Left kidney (tissue), 8 donors: ENCODE measurements at places on chromosomes 4 and X. TPM values are rescaled to one million over a fixed set of nuclear protein-coding genes. Genes with fewer than 3 reads are reported as not detected.

Gene TEX13C
- not detected for polyA plus RNA-seq

- no peak for DNase-seq
These were observed 41.3 kb downstream of the ABLIM2 start for GRCh38 chr4:8117278-8117682.

- DNase-seq = no peak
These were observed 327.0 kb upstream of the CTSO start for GRCh38 chr4:156280686-156281085.

Gene GABRB1
- 0.55 TPM for polyA plus RNA-seq

DNA sequence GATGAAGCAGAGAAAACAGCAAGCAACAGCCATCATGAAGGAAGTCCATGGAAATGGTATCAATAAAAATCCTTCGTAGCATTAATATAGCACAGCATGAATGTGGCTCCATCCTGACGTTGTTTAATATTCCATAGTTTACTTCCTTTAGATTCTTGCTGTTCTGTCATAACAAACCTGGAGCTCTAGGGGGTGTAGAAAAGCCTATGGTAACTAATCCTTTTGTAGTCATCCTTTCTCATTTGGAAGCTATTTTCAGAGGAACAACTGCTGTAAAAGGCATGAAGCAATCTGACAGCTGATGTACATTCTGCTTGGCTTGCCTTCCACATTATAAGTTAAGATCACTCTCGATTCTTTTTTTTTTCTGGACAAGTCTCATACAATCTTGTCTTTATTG, 914 bp downstream of the MYOZ2 start:
- no peak for DNase-seq

Gene IL1RAPL2
- 1.1 TPM for polyA plus RNA-seq

DNA sequence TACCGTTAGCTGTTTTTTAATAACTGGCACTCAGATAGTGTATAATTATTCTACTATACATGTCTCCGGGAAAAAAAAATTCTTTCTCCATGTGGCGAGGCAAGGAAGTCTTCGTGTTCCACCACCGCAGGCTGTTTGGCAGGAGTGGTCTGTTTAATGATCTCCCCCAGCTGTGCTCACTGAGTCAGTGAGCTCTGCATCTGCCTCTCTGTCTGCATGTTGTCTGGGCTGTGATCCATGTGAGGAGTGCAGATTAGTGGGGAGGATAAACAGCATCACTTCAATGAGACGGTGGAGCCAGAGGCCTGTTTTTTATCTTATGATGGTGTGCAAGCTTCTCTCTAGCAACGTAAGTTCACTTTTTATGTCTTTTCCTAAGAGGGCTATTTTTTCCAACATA, 69.8 kb downstream of the RPS3A start:
- peak; percentile 37 for DNase-seq

- no peak for DNase-seq
These were observed 13.0 kb downstream of the TRAPPC2 start for GRCh38 chrX:13721371-13721770.

GRCh38 chr4:56463711-56464110, 3.7 kb upstream of the SRP72 start:
- no peak for DNase-seq

Gene AVPR2
- 2.0 TPM for polyA plus RNA-seq

- DNase-seq = peak; percentile 1
These were observed 25.4 kb upstream of the METAP1 start for GRCh38 chr4:98969878-98970785.

DNA sequence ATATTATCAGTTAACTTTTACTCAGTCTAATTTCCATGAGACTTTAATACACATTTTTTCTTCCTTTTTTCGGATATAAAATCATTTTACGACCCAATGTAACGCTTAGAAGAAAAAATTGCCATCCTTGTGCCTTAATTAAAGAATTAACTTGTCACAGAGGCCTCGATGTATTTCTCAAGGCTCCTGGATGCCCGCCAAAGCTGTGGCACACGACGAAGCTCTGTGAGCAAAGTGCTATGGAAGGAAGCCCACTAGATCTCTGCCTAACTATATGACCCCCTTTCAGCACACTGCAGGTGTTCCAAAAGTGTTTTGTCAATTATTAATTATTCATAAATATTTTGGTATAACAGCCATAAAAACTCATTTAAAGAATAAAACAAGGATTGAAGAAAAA, 54.4 kb downstream of the TAPT1 start:
- DNase-seq = no peak

Gene VCX3A
- polyA plus RNA-seq = not detected

- DNase-seq = no peak
These were observed 16.2 kb downstream of the RASSF6 start for GRCh38 chr4:73603854-73604584.

Gene DOK7
- 1.5 TPM for polyA plus RNA-seq

DNA sequence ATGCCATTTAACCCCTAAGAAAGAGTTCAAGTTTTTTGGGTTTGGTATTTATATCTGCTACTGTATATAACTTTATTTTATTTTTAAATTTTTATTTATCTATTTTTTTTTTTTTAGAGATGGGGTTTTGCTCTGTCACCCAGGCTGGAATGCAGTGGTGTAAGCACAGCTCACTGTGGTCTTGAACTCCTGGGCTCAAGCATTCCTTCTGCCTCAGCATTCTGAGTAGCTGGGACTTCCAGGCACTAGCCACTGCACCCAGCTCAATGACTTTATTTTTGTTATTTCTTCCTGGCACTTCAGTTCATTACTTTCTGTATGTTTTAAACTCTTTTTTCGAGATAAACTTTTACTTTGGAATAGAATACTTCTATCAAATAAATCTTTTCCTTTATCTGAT, 42.4 kb upstream of the PGAM4 start:
- no peak for DNase-seq

Gene CCKAR
- polyA plus RNA-seq = 0.10 TPM

Gene IL13RA1
- 58.9 TPM for polyA plus RNA-seq

Gene ARL9
- polyA plus RNA-seq = 0.45 TPM

Gene CCDC158
- 1.1 TPM for polyA plus RNA-seq

Gene TLR1
- polyA plus RNA-seq = 4.3 TPM

Gene FUNDC1
- polyA plus RNA-seq = 28.8 TPM

Gene TLR2
- polyA plus RNA-seq = 9.8 TPM

- DNase-seq = peak; percentile 29
These were observed 782 bp downstream of the ARHGAP24 start for GRCh38 chr4:85475631-85476233.

Gene RBPJ
- polyA plus RNA-seq = 89.3 TPM

DNA sequence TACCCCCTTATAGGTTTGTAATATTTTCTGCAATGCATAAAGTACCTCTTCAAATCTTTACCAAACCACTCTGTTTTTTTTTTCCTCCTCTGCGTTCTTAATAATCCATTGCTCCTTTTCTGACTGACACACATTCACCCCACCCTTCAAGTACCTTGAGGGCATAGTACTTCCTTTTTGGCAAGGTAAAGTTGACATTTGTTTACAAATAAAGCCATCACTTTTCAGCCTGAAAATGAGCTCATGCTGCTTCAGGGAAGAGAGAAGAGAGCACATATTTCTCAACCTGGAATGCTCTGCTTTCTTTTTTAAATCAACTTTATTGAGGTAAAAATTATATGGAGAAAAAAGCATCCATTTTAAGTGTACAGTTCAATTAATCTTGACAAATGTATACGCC, 113.9 kb downstream of the AGTR2 start:
- no peak for DNase-seq

DNA sequence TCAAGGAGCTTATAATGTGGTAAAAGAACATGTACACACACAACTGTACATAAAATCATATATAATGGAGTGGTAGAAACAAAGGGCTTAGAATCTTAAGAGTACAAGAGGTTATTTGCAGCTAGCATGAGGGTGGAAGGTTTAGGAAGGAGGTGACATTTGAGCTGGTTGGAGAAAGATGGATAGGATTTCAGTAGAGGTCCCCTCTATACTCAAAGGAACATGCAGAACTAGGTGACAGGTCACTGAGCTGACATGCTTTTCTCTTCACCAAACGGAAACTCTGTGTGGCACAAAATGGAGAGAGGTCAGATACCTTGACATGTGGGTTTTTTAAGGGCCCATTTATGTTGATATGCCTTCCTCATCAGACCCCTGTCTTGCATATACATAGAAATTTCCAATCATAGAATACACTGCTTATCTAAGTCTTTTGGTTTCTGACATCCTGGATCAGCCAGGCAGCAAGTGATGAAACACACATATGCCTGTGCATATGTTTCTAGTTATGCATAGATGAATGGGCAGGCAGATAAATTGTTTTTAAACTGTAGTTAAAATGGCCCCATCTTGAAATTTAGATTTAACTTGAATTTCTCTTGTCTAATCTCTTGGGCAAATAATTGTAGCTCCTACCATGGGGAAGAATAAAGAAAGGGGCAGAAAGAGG, 29.3 kb downstream of the CLCN5 start:
- no peak for DNase-seq

DNA sequence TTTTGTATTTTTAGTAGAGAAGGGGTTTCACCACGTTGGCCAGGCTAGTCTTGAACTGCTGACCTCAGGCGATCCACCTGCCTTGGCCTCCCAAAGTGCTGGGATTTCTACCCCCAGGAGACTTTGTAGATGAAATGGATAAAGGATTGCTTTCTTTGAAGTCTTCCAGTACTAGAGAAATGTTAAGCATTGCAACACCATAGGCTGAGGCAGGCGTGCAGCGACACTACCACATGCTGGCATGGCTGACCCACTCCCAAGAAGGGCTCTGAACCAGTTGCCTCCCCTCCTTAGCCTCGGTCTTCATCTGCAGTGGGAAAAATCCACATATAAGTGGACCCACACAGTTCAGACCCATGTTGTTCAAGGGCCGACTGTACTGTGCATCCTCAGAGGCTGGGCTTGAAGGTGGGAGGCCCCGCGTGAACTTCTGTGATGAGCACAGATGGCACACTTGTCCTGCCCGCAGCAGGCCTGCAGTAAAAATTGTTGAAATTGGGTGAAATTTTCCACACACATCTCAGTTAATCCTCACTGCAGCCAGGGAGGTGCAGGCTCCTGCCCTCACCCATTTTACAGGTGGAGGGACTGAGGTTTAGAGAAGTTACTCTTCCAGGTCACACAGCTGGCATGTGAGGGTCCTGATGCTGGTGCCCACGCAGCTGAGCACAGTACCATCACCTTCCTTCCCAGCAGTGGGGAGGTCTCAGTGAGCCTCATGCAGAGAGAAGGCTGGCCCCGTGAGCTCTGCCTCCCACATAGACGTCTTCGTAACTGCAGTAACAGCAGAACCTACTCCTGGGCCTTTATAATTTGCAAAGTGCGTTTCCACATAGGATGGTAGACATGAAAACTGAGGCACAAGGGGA, 35.5 kb downstream of the HTRA3 start:
- no peak for DNase-seq

DNA sequence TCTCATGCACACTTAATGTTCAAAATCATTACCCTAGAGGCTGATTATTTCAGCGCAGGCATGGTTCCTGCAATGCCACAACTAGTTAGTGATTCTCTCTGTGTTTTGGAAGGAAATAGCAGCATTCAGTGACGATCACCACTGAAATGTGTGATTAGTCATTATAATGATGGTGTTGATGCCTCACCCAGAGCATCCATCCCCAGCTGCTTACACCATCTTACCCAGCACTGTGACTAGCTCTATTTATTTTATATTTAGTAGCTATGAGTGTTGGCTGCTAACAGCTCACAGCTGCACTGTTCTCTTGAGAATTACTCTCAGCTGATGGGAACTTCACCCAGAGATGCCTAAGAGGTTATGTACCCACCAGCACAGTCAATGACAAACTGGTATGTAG, 60.5 kb upstream of the TSPAN7 start:
- no peak for DNase-seq

Gene SYTL5
- 3.3 TPM for polyA plus RNA-seq

Gene UCP1
- 0.25 TPM for polyA plus RNA-seq

DNA sequence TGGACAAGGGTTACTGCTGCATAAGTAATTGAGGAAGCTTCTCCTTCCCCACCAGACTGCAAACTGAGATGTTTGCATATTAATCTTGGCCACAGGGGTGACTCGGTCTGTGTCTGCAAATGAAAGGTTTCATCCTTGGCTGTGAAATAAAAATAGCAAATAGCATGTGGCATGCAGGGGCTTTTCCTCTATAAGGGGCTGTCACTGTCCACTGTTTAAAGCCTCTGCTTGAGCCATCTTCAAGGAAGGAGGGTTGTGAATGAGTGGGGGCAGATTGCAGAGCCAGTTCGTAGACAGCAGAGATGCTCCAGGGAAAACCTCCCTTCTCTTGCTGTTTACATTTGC, 33.3 kb downstream of the TMSB4X start:
- no peak for DNase-seq

Gene FAM149A
- polyA plus RNA-seq = 56.7 TPM

GRCh38 chrX:129721870-129722269, 16.9 kb upstream of the XPNPEP2 start:
- no peak for DNase-seq

Gene SHROOM3
- polyA plus RNA-seq = 28.6 TPM

GRCh38 chrX:11460347-11460746, 167.1 kb downstream of the AMELX start:
- DNase-seq = no peak

DNA sequence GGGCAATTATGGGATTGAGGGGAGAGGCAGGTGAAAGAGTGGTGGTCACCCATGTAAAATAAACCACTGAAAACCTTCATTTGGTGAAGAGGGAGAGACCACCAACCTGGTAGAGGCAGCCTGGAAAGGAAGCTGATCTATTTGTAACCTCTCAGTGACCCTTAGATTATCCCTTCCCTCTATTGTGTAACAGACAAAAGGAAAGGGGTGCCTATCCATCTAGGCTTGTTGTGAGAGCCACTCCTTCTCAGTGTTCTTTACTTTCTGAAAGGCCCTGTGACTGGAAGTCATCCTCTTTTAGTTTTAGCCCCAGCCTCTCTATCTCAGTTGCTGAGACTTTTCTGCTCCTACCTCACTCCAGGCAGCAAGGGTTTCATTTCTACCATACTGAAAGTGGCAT, 142.4 kb downstream of the TMEM164 start:
- no peak for DNase-seq

DNA sequence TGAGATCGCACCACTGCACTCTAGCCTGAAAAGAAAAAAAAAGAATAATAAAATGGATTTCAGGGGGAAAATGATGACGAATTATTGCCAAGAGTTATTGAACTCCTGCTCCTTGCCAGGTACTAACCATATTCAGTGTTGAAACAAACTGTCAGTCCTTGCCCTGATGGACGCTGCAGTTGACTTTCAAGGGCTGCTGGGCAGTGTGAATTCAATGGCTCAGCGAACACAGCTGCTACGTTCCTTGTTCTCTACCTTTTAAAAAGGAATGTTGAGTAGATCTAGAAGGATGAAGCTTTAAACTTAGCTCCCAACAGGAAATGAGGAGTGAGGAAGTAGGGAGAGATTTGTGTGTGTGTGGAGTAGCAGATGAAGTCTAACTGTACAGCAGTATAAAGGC, 2.7 kb downstream of the LIMCH1 start:
- DNase-seq = no peak

- DNase-seq = peak; percentile 76
These were observed 473.0 kb downstream of the SPRY1 start for GRCh38 chr4:123869286-123870215.

Gene GUCY1A1
- 78.4 TPM for polyA plus RNA-seq

Gene POU3F4
- polyA plus RNA-seq = 7.8 TPM

Gene FGF5
- 0.03 TPM for polyA plus RNA-seq

- DNase-seq = no peak
These were observed 939.7 kb upstream of the LCORL start for GRCh38 chr4:18961266-18961665.

GRCh38 chr4:40214038-40214437, 17.2 kb downstream of the RHOH start:
- no peak for DNase-seq
